ENCODE measurements at places on chromosomes 4 and X. TPM values are rescaled to one million over a fixed set of nuclear protein-coding genes. Genes with fewer than 3 reads are reported as not detected.

DNA sequence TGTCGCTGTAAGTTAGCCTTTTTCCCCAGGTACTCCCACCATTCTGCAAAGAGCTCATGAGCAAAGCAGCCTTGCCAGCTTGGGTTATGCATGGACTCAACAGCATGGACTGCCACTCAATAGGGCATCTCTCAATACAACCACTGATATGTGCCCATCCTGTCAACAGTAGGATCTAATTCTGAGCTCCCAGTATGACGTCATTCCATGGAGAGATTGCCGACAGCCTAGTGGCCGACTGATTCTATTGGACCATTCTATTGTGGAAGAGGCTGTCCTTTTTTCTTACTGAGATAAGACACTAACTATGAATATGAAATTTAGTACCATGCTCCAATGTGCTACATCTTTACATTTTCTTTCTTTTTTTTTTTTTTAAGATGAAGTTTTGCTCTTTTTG, 2389.0 kb upstream of the AGA start:
- no peak for DNase-seq

- no peak for DNase-seq
Observed at GRCh38 chrX:8297766-8298165, 126.7 kb upstream of the VCX2 start.

DNA sequence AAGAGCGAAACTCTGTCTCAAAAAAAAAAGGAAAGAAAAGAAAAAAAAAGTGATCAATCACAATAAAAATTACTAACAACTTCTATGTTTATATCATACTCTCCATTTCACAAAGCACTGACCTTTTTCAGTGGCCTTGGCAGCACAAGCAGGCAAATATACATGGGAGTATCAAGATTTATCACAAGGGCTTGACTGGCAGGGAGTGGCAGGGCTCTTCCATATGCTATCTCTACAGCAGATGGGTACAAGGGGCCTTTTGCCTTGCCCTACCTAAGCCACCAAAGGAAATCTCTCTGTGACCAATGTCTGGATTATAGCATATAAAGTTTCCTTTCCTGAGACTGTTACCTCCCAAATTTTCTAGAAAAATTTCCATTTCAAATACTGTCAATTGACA, 24.4 kb downstream of the TSPAN5 start:
- DNase-seq: no peak

SPANXB1 gene
- not detected for total RNA-seq

- no peak for DNase-seq
Observed at GRCh38 chr4:152513078-152513477, 22.8 kb downstream of the FBXW7 start.

CRMP1 gene
- total RNA-seq: 0.15 TPM

KCNIP4 gene
- not detected for total RNA-seq

RNF128 gene
- total RNA-seq: not detected

GRCh38 chr4:150242820-150243458, 164.7 kb downstream of the DCLK2 start:
- DNase-seq: peak; percentile 17

DNA sequence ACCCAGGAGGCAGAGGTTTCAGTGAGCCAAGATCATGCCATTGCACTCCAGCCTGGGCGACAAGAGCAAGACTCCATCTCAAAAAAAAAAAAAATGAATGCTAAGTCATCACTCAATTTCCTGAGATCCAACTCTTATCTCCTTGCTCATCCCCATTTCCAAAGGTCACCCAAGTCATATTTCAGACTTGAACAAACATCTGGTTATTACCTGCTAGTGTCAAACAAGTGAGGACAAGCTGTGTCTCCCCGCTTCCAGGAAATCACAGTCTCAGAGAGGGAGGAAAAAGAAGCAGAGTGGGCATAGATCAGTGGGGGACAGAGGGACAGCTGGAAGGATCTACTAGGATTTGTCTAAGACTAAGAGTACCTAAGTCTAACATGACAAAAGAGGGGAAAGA, 147.5 kb upstream of the FUNDC1 start:
- no peak for DNase-seq

- no peak for DNase-seq
Observed at GRCh38 chrX:21963269-21963668, 22.8 kb downstream of the SMS start.

GRCh38 chrX:149497054-149497453, 8.1 kb downstream of the IDS start:
- no peak for DNase-seq

- DNase-seq: no peak
Observed at GRCh38 chrX:128460835-128461234, 408.6 kb upstream of the ACTRT1 start.

CENPVL2 gene
- not detected for total RNA-seq

- no peak for DNase-seq
Observed at GRCh38 chr4:175953960-175954521, 111.6 kb upstream of the WDR17 start.

DTHD1 gene
- total RNA-seq: not detected

IL2RG gene
- 447 TPM for total RNA-seq

DNA sequence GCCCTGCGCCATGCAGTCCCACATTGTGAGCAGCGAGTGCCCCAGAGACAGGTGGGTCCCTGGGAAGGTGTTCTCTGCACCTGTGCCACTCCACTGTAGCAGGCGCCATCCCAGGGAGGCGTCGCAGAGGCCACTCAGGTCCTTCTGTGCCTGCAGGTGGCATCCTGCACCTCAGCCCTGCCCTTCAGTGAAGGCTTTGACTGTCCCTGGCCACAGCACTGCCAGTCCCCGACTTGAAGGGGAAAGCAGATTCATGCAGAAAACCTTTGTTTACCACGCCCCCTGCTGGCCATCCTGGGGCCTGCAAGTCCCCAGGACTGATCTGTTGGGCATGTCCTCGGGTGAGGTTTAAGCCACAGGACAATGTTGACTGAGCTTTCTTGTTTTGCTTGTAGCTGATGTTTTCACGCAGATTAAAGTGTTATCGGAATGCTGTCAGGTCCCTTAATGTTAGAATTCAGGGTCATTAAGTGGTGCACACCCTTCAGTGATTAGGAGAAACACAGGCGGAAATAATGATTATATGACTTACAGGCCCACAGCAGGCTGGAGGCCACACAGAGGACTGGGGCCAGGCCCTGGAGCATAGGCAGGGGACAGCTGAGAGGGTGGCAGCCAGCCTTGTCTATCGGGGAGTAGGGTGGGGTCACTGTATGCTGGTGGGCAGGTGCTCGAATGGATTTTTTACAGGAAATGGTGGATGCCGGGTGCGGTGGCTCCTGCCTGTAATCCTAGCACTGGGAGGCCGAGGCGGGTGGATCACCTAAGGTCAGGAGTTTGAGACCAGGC, 5.0 kb downstream of the TACC3 start:
- peak; percentile 93 for DNase-seq

- DNase-seq: no peak
Observed at GRCh38 chrX:1262369-1262768, 6.2 kb upstream of the CSF2RA start.

DNA sequence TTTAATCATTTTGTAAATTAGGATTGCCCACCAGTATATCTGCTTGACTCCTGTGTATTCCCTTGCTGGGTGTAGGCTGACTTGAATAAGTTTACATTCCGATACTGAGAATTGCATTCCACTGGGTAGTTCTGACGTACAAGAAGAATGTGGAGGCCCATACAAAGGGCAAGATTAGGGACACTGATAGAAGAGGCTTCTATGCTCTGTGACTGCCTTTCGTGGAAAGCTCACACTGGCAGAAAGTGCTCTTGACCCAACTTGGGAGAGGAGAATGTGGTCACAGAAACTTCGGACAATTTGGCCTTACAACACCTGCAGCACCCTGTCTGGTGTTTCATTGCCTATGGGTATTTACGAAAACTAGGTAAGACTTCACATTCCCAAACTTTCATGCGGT, 126.3 kb downstream of the RAPGEF2 start:
- no peak for DNase-seq

DNA sequence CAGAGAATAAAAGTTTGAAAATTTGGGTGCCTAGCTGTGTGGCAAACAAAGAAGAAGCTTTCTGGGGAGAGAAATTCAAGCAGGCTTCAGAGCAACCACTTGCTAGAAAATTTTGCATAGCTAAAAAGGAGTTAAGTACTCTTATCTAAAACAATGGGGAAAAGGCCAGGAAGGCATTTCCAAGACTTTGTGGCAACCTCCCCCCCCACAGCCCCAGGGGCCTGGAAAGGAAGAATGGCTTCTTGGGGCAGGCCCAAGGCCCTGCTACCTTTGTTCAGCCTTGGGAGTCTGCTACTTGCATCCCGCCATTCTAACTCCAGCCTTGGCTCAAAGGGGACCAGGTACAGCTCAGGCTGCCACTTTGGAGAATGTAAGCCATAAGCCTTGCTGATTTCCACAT, 102.2 kb downstream of the PTCHD1 start:
- DNase-seq: no peak

CFAP47 gene
- not detected for total RNA-seq

DNA sequence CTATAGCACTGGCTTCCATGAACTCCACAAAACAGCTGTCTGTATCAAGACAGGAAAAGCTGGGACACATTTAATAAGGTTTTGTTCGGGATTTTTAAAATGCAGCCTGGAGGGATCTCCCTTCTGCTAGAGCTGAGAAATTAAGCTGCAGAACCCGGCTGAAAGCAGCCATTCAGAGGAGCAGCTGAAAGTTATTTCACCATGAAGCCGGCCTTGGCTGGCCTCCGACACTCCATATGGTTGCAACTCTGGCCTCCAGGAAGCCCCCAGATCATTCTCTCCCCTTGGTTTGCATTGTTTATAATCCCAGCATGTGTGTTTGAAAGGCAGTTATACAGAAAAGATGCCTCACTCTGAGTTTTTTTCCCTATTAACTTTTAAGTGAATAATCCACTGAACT, 239.4 kb downstream of the SPATA18 start:
- DNase-seq: no peak

DNA sequence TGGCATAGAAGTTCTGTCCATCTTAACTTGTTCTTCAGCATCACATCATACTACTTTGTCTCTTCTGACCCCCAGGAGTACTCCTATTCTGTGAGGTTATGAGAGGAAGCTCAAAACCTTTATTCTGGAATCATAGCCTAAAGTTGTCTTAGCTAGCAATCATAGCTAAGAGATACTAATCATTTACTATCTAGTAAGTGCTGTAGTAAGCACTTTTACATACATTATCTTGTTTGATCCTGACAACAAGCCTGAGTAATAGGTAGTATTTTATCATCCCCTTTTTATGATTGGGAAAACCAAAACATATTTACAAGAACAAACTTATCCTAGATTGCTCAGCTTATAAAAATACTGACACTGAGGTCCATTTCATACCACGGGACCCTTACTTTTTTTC, 14.3 kb upstream of the LHFPL1 start:
- DNase-seq: no peak

- no peak for DNase-seq
Observed at GRCh38 chrX:95071621-95072020, 1397.6 kb downstream of the FAM133A start.

DNA sequence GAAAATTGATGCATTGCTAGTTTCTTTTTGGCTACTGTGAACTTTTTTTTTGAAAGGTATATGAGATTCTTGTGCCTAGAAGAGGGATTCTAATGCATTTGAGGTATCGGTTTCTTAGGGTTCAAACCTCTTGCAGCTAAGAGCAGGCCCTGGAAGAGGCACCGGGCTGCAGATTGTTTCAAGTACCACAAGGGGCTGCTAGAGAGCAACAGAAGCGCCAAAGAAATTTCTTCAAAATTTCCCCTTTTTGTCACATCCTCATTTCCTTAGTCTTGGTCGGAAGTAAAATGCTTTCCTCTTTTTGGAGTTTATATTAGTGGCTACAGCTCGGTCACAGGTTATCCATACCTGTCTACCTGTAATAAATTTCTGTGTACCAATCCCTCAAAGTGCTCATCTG, 89.8 kb downstream of the PDGFRA start:
- DNase-seq: peak; percentile 22

DNA sequence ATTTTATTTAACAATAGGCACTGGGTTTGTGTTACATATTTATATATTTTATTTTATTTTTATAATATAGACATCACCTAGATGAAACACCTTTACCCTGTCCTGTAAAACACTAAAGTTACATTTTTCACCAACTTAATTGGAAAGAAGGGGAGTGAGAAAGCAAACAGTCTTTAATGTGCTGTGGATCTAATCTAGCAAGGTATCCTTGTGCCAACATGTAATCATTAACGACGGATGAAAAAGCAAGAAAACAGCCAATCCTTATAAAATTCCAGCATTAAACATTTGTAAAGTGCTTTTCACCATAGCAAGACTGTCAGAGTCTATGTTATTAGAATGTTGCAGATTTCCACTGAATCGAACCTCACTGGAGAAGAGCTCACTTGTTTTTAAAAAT, 92.7 kb downstream of the HHIP start:
- DNase-seq: no peak

RNF175 gene
- total RNA-seq: not detected

MRPL1 gene
- total RNA-seq: 33.6 TPM

DNA sequence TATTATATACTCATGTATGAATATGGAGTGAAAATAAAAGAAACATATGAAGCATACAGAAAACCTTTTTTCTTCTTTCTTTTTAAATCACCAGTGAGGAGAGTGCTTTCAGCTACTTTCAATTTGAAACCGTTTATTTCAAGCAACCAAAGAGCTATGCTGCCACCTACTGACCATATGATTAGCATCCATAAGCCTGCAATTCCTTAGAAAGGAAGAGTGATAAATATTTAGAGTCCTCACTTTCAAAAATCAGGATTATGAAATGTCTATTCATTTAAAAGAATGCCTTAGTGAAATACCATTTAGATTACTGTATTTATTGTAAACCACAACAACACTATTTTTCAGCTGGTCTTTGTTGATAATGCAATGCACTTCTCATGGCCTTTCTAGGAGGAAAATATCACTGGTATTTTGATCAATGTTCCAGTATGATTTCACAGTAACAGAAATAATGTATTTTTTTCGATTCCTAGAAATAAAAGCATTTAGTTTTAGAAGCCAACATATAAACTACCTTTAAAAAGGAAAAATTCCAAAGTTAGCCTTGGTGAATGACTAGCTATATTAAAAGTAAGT, 667.6 kb downstream of the PCDH18 start:
- peak; percentile 48 for DNase-seq

DNA sequence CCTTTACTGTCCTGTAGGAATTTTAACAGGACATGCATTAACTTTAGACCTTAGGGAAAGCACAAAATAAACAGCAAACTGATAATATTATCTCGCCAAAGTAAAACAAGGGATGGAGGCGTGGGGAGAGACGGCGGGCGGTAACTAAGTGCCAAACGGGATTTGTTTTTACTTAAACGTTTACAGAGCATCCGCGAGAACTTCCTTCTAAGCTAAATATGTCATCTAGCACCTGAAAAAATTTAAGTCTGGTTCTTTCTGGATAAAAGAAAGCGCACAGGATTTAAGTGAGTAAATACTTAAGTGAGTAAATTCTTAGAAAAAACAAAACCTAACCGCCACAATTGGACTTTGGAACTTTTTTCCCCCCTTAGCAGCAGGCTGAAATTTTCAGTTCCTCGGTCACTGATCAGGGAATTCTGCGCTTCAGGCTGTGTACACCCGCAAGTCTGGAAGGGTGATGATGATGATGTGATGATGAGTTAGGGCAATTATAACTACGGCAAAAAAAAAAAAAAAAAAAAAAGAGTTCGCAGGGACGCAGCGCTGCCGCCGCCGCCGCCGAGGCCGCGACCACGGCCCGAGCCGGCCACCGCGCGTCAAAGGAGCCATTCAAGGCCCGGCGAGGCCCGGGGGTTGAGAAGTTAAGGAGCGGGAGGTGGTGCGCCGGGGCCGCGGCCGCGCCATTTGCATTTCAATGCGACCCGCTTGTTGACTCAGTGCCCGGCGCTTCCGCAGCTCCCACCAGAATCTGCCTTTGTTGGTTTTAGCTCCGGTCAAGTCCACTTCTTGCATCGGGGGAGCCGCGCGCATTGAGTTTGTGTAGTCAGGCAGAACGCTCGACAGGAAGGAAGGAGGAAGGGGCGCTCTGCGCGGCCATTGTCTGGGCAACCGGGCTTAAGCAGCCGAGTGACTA, 108.8 kb downstream of the SPRY1 start:
- DNase-seq: peak; percentile 30

HAUS7 gene
- total RNA-seq: 37.6 TPM
